ENCODE measurements at places on chromosomes 13 and 19. TPM values are rescaled to one million over a fixed set of nuclear protein-coding genes. Genes with fewer than 3 reads are reported as not detected.
A peak's percentile ranks its signal among the peaks of the same experiment; 100 is the strongest.

- no peak for DNase-seq
These were observed 2590.1 kb downstream of the PCDH9 start for GRCh38 chr13:64640002-64640401.

DNA sequence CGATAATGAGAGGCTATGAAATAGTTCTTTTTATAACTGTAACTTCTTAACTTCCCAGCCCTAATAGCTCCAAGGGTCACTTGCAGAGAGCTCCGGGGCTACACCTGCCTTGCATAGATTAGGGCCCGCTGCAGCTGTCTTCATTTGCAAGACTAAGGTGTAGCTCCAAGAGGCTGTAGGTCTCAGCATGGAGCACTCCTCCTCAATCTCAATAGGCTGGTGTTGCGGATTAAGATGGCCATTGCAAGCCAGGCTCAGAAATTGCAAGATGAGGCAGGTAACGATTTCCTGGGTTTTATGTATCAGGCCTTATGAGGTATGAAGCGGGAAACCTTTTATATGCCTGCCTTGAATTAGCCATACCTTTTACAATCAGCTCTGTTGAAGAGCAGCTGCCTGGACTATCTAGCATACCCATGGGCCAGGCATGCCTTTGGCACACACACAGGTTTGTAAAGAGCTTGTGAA, 185.7 kb downstream of the TM9SF2 start:
- DNase-seq: no peak

- DNase-seq: no peak
These were observed 34.9 kb downstream of the LRCH1 start for GRCh38 chr13:46587807-46588418.

GRCh38 chr19:4504891-4505569, 13.3 kb downstream of the PLIN4 start:
- DNase-seq: no peak

DNA sequence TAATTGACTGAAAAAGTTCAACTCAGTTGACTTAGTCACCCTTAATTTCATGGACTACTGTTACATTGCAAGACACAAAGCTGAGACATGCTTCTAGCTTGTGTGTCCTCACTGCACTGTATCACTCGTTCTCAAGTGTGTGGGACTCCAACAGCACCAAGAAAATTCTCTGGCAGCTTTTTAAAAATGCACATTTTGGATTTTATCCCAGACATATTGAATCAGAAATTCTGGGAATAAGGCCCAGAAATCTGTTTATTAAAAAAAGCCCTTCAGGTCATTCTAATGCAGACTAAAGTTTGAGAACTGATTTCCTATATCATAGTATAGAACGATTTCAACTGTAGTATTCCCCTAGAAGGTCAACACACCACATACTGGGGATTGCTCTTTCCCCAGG, 1485.3 kb downstream of the PCDH9 start:
- DNase-seq: no peak

GRCh38 chr13:112184261-112184660, 117.3 kb downstream of the SOX1 start:
- no peak for DNase-seq

- DNase-seq: no peak
These were observed 1591.6 kb upstream of the MIR17HG start for GRCh38 chr13:89755729-89756492.

GRCh38 chr19:41144403-41144802, 30.2 kb downstream of the CYP2F1 start:
- peak; percentile 72 for DNase-seq

DNA sequence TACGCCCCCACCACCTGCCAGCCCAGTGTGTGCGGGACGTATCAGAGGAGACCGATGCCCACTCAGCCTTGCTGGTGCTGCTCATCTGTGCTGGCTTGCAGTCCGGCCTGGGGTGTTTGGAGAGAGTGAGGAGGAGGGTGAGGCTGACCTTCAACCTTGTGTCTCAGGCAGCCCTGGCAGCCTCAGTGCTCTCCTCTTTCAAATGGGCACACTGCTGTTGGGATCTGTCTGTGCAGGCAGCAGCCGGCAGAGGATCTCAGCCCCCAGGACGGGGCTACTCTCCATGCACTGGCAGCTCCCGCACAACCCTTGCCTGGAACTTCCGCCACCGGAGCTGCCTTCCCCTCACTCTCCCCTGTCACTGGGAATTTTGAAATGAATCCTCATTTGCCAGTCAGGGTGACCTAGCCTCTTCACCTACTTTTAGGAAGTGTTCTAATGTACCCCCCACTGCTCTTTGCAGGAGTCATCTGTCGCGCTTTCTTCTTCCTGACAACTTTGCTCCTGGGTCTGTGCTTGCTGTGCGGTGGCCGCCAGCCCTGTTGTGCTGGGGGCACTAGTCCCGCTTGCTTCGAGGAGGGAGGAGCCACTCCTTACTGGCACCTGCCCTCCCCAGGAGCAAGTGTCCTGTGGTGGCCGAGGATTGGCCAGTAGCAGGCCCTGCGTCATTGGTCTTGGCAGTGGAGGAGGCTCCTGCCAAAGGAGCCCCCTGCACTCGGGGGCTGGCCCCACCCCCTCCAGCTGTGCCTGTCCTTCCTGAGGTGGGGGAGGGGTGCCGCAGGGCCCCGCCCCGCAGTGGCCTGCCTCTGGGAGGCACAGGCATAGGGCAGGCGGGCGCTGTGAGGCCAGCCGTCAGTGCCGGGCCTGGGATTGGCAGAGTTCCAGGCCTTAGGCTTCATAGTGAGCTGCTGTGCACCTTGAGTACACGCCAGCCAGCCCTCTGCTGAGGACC, 53.4 kb downstream of the TSSK6 start:
- DNase-seq: no peak

Gene ZNF507
- 12.9 TPM for total RNA-seq

GRCh38 chr19:39341129-39341718, 997 bp upstream of the SAMD4B start:
- no peak for DNase-seq

Gene ZNF135
- 0.46 TPM for total RNA-seq

Gene EDNRB
- 4.0 TPM for total RNA-seq

Gene SIAH3
- not detected for total RNA-seq

Gene COX7A1
- 10.8 TPM for total RNA-seq

- no peak for DNase-seq
These were observed 679.3 kb upstream of the GPC6 start for GRCh38 chr13:92547266-92547665.

Gene CLC
- not detected for total RNA-seq

DNA sequence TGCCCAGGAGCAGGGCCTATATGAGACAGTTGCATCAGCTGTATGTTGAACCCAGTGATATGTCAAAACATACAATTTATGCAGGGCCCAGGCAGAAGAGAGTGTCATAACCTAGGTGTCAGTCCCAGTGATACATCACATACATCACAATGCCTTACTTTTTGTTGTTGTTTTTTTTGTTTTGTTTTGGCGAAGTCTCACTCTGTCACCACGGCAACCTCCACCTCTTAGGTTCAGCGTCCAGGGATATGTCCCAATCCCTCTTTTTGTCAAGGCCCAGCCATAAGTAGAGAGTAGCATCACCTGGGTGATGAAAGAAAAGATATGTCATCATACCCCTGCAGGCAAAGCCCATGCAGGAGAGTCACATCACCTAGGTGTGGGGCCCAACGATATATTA, 56.8 kb upstream of the ZNF730 start:
- DNase-seq: no peak

Gene KLK13
- not detected for total RNA-seq

GRCh38 chr19:18742838-18743783, 48.0 kb downstream of the COMP start:
- no peak for DNase-seq

- no peak for DNase-seq
These were observed 113.6 kb downstream of the RNF17 start for GRCh38 chr13:24877531-24877930.

DNA sequence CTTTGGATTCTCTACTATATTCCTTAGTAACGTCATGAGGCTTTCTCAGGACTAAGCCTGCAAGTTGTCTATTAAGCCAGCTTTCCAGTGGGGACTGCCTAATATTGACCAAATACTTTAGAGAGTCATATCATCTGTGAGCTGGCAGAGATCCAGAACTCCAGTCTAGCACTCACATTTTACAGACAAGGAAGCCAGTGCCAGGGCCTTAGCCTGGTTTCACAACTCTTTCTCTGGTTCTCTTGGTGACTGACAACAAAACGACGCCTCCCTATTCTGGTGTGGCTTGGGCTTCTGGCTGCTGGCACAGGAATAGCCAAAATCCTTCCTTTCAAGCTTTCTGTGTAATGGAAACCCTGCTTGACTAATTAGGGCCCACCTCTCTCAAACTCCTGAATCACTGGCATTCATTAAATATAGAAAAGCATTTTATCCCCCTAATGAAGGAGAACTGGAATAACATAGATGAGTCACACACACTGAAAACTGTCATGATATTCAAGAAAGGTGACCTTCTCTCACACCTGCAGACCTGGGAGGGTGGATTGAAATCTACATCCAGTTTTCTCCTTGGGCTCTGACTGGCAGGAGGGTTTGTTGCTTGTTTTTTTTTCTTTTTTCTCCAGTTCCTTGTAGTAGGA, 75.2 kb upstream of the UBL3 start:
- no peak for DNase-seq

Gene LILRA1
- total RNA-seq: not detected

Gene SKA3
- 10.7 TPM for total RNA-seq

- no peak for DNase-seq
These were observed 93.6 kb downstream of the KL start for GRCh38 chr13:33109801-33110200.

DNA sequence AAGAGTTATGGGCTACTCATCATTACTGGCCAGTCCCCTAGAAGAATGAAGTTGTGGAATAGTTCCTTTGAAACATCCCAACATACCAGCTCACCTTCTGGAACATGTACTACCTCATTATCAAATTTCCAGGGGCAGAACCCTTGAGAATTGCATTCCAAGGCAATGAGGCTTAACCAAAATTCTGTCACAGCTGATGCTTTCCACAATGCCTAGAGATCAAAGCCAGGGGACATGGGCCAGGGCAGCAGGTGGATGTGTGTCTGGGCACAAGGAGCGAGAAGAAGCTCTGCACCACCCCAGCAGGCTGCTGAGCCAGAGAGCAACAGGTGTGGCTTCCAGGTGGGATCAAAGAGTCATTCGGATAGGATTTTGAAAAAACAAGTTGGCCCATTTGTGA, 362.1 kb downstream of the EFNB2 start:
- no peak for DNase-seq

DNA sequence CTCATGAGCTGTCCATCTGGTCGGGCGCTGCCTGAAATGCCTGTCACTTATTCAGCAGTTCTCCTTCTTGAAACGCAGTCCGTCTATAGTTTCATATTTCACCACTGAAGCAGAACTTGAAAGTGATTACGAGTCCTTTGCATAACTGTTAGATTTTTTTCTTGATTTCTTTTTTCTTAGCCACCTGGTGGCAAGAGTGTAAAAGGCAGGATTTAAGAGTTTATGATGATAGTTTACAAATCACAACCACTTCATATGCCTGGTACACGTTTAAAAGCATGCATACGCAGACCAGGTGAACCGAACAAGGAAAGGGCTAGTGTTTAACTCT, 45.8 kb downstream of the GGACT start:
- no peak for DNase-seq

- no peak for DNase-seq
These were observed 125.9 kb downstream of the COG6 start for GRCh38 chr13:39781381-39781780.

Data from pulmonary artery endothelial cell (primary cell).